NCI-H2029 (cell line): ENCODE measurements at places on chromosomes 7 and 10.

DNA sequence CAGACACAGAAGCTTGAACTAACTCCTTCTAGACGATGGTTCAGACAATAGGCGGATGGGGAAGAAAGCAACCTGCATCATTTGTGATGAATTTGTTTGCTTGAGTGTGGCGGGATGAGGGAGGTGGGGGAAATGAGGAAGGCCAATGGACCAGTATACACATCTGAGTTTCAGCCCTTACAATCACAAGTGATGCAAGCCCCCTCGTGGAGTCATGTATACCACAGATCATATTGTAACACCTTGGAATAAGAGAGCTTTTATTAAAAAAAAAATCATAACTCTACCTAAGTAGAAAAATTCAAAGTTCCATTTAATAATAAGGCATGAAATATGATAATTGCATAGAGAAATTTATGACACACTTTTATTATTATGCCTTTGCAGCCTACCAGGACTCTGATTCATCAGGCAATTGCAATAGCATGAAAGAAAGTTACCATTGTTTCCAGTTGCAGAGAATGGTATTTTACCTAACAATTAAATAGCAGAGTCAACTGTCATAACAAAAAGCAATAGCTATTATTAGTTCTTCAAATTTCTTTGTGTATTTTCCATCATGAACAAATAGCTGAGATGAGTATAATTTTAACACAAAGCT lies 230.2 kb upstream of the AKR1E2 start:
- no peak for DNase-seq

DNA sequence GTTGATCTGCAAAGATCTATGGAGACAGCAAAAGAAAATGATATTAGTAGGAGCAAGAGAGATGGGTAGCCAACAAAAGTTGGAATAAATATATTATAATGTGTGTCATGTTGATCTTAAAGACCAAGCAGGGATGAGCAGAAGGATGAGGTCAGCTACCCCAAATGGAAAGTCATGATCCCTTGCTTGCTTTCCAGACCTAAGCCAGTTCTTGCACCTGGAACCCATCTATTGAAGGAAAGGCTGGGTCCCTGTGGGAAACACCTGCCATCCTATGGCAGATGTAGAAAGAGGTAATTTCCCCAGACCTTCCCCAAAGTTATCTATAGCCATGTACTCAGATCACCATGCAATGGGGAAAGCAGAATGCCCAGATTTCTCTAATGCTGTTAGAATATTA lies 52.5 kb downstream of the LYZL2 start:
- DNase-seq, result no peak

- DNase-seq, result no peak
Observed at GRCh38 chr7:32150039-32150438, 79.8 kb upstream of the PDE1C start.

GRCh38 chr10:86360657-86361056 lies 5.9 kb downstream of the GRID1 start:
- no peak for DNase-seq

DNA sequence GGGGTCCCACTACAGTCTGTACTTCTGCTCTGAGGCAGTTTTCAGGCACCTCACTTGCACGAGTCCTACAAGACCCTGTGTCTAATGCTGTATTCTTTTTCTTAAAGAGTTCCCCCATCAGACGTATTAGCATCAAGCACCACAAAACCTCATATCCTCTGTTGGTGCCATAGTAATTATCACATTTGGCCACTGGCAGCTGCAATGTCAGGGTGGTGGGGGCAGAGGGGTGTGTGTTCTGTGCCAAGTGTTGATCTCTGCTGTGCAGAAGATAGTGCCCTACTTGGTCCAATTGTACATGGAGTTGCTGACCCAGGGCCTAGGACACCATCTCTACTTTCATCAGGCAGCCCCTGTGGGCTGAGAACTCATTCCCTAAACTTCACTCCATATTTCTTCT lies 20.0 kb upstream of the JAZF1 start:
- DNase-seq, result no peak

DNA sequence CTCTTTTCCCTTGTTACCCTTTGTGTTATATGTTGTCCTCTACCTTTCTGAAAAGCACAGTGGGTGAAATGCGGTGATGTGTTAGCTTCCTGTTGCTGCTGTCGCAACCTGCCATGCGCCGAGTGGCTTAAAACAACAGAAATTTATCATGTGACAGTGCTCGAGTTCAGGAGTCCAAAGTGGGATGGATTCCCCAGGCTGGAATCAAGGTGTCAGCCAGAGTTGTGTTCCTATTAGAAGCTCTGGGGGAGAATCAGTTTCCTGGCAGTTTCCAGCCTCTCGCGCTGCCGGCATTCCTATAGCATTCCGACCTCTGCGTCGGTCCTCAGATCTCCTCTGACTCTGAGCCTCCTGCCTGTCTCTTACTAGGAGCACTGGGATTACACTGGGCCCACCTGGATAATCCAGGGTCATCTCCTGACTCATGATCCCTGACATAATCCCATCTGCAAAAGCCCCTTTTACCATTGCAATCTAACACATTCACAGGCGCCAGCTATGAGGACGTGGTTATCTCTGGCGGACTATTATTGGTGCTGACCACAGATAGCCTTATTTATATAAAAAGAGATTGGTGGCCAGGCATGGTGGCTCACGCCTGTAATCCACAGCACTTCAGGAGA lies 207.5 kb downstream of the CUX1 start:
- no peak for DNase-seq

DNA sequence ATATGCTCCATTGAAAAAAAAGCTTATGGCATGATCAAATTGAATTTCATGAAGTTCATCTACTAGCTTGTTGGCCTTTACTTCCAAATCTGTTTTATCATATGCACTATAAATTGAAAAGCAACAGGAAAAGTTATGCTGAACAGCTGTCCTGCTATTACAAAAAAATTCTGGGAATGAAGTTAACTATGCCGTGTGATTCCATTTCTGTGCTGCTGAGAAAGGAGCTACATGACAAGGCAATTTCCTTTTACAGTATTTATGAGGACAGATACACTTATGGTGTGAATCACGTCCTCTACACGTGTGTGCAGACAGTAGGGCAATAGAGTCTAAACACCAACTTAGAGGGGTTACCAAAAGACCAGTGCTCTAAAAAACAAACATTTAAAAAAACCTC lies 426.5 kb upstream of the AKR1E2 start:
- DNase-seq, result no peak

GRCh38 chr7:98396768-98397167 lies 4.1 kb downstream of the BAIAP2L1 start:
- DNase-seq, result peak; percentile 80

GRCh38 chr7:36943591-36944435 lies 219.5 kb upstream of the AOAH start:
- no peak for DNase-seq

GRCh38 chr7:69597278-69598076 lies 798 bp upstream of the AUTS2 start:
- no peak for DNase-seq

- DNase-seq, result peak; percentile 93
Observed at GRCh38 chr7:106421181-106421762, 136.5 kb upstream of the NAMPT start.

GRCh38 chr7:20598459-20599309 lies 16.8 kb upstream of the ABCB5 start:
- peak; percentile 36 for DNase-seq

DNA sequence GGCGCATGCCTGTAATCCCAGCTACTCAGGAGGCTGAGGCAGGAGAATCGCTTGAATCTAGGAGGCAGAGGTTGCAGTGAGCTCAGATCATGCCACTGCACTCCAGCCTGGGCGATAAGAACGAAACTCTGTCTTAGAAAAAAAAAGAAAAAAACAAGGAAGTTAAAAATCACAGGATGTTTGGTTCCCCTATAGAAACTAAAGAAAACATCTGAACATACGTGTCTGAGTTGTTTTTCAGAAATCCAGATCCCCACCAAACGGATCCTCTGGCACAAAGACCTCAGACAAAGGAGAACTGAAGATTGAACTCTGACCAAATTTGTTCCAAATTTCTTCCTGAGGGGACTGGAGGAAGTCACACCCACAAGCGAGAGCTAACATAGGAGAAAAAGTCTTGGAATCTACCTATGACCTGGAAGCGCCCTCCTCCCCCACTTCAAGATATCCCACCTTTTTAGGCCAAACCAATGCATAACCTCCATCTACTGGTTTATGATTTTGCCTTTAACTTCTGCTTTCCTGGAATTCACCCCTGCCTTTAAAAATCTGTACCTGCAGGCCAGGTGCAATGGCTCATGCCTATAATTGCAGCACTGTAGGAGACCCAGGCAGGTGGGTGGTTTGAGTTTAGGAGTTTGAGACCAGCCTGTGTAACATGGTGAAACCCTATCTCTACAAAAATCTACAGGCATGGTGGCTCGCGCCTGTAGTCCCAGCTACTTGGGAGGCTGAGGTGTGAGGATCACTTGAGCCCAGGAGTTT lies 19.7 kb upstream of the SIRT1 start:
- no peak for DNase-seq

- peak; percentile 62 for DNase-seq
Observed at GRCh38 chr7:67371429-67372305, 375.0 kb downstream of the TYW1 start.

- no peak for DNase-seq
Observed at GRCh38 chr7:107847168-107847835, 43.7 kb upstream of the DLD start.

DNA sequence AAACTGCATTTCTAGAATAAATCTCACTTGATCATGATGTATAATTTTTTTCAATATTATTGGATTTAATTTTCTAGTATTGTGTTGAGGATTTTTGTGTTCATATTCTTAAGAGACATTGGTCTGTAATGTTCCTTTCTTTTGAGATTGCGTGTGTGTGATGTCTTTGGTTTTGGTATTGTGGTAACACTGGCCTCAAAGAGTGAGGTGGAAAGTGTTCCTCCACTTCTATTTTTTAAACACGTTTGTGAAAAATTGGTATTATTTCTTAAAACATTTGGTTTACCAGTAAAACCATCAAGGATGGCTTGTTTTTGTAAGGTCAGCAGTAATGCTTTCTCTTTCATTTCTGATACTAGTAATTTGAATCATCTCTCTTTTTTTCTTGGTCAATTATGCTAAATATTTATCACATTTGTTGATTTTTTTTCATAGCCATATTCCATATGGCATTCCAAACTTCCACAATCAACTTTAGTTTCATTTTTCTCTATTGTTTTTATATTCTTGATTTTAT lies 290.2 kb upstream of the CDC14C start:
- DNase-seq, result no peak

GRCh38 chr10:89363729-89364442 lies 14.0 kb upstream of the IFIT1B start:
- no peak for DNase-seq

DNA sequence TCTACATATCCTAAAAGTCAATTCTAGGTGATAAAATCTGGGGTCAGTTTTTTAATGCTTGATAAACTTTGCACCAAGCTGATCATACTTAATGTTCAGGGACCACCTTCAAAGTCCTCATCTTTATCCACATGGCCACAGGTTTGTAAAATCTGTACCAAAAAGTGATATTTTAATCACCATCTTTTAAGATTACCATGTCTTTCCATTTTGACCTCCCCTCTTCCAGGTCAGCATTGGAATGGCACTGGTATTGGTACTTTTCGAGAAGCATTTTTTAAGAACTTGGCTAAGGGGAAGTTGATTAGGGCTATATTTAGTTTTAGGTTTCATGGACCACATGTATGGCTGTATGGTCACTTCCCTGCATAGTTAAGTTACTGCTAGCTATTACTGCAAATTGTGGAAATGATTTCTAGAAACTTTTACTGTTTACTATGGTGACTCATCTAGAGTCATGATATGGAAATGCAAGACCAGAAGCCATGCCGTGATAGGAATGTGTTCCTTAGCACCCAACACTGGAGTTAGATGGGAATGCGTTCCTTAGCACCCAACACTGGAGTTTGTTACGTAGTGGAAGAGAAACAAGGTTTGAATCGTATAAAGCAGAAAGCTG lies 50.8 kb upstream of the ABLIM1 start:
- DNase-seq, result no peak

DNA sequence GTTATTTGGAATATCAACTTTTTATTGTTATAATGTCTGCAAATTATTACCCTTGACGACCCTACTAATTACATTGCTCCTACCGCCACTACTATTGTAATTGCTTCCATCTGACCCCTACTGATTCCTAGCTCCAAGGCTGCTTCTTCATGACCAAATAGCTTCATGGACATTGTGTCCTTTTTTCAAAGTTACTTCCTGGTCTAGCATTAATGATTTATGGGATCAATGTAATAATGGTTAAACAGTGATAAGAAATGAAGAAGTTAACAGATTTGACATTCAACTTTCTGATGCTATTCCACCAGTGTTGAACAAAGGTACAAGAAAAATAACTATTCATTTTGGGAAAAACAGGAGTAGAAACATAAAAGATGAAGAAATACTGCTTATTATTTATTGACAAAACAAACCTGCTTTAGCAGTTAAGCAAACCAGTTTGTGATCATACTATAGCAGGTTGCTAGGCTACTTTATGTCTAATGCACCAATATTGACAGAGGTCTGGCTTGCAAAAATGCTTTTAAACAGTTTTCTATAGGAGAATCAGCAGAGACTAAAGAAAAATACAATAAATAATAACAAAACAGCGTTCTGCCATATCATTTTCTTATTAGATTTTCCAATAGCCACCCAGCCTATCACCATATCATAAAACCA lies 125.8 kb downstream of the PCLO start:
- no peak for DNase-seq

DNA sequence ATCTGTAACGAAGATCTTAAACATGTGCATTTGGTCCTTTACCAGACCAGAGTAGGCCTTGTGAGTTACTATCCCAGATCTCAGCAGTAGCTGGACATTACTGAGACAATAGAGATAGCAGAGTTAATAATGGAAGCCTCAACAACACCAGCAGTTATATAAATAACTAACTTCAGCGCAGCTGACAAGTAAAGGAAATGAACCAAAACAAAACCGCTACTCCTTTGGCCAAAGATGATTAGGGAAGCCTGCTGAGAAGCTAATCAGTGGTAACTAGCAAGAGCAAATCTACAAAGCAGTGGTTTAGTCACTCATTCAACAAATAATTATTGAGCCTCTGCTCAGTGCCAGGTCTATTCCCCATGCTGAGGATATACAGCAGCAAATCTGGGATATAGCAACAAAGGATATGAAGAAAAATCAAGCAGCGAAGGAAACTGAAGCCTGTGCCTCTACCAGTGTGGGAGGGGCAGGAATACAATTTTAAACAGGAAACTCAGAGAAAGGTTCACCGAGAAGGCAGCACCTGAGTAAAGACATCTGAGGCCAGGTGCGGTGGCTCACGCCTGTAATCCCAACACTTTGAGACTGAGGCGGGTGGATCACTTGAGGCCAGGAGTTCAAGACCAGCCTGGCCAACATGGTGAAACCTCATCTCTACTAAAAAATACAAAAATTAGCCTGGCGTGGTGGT lies 103.6 kb downstream of the ELMO1 start:
- DNase-seq, result no peak

- no peak for DNase-seq
Observed at GRCh38 chr10:131748191-131748590, 152.6 kb upstream of the PPP2R2D start.

GRCh38 chr7:70355198-70356020 lies 757.1 kb downstream of the AUTS2 start:
- no peak for DNase-seq

GRCh38 chr10:72332423-72333111 lies 22.2 kb downstream of the DNAJB12 start:
- no peak for DNase-seq
